ENCODE measurements at places on chromosomes 4 and X. TPM values are rescaled to one million over a fixed set of nuclear protein-coding genes. Genes with fewer than 3 reads are reported as not detected.

DNA sequence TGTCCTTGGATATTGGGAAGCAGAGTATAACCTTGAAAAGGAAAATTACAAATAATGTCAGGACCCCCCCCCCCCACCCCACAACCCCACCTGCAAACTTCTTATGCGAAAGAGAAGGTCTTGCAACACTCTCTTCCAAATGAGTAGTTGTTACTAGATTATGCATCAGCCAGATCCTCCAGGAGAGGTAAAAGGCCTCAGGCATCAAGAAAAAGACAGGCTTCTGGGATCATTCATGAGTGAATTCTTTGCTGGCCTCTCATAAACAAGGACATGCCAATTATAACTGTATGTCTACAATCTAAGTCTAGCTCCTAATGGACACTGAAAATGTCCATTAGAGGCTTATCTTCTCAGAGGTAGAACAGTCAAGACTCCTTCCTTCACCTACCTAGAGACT, 1443.3 kb downstream of the RAPGEF2 start:
- no peak for DNase-seq

DNA sequence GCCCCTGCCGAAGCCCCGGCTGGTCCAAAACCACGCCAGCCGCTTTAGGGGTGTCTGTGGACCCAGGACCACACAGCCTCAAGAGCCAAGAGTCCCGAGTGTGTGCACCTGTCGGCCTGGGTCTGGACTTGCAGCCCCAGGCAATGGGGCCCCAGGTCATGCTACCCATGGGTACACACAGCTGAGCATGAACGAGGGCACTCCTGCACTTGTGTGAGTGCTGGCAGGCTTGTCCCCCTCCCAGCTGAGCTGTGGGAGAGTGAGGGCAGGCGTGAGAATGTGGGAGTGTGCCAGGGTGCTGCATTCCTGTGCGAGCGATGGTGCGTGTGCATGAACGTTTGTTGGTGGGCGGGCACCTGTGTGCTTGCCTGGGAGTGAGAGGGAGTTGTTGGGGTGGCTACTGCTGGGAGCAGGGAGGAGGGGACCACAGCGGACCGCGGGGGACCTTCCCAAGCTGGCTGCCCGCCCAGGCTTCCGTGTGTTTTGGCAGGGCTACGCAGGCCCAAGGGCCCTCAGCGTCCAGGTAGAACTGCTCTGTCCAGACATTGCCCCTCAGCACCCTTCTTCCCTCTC, 30.8 kb downstream of the BLOC1S4 start:
- peak; percentile 68 for DNase-seq

GRCh38 chr4:179919587-179919986, 2323.6 kb upstream of the TENM3 start:
- DNase-seq: no peak

GRCh38 chrX:39779952-39780783, 317.6 kb downstream of the BCOR start:
- no peak for DNase-seq

GRCh38 chr4:72243641-72244040, 211.8 kb downstream of the NPFFR2 start:
- no peak for DNase-seq

DNA sequence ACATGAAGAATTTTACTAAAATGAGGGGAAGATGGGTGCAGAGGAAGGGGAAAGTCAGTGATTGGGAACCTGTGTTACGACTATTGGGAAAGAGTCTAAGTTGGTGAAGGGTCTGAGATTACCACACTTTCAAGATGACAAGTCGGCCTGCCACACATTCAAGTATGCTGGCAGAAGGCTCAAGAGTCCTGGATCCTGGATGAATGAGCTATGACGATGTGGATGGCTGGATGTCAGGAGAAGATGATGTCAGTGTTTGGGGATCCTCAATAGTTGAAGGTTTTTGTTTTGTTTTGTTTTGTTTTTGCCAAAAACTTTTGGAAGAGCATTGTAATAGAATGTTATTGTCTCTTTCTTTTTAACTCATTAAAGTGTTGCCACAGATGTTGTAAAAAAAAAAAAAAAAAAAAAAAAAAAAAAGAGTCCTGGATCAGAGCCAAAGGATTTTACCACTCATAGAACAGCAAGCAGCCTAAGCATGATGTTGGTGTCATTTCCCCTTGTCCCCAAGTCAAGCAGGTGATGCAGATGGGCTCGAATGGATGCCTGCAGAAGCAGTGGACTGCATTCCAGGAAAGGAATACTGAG, 120.6 kb downstream of the REELD1 start:
- no peak for DNase-seq

GRCh38 chrX:103183912-103184311, 31.0 kb upstream of the BEX4 start:
- no peak for DNase-seq

- DNase-seq: no peak
These were observed 29.7 kb downstream of the BCOR start for GRCh38 chrX:40068048-40068447.

DNA sequence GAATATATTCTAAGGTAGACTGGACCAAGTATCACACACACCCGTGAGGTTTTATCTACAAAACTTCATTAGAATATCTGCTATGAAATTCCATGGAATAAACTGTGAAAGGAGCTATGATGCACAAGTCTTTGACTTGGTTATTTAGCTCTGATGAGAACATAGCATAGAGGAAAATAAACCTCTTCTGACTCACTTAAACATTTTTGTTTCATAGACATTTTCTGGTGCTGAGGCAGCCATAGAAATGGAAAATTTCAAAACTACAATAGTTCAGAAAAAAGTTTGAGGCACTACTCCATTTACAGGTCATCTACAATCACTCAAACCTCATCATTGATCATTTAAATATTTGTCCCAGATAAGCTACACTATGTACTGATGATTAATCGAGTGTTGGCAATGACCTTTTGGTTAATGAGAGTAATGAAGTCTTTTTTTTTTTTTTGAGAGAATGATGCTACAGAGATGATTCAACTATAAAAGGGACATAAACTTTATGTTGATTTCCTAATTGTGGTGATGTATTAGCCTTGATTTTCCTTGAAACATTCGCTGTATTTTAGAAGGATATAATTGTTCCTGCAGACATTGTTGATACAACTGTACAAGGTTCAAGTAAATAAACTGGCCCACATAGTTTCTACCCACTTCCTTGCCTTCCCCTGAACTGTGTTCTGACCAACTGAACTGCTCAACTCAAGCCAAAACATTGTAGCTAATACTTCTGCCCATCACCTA, 77.5 kb downstream of the AREG start:
- DNase-seq: no peak

GRCh38 chr4:89338206-89338605, 30.6 kb upstream of the GPRIN3 start:
- DNase-seq: no peak

- no peak for DNase-seq
These were observed 55.0 kb upstream of the GAB1 start for GRCh38 chr4:143281507-143282190.

DNA sequence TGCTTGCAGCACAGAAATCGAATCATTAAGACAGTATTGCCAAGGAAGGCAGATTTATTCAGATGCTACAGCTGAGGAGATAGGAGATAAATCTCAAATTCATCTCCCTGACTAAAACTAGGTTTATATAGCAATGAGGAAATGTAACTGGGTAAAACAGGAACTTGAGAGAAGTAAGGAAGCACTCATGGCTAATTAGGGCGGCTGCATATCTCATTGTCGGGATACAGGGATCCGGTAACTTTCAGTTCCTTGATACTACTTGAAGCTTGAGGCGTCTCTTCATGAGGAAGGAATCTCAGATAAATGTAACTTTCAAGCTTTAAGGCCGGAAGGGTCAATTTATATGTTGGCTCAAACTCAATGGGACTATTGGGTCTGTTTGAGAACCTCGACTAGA, 129.2 kb upstream of the WDR1 start:
- DNase-seq: no peak

Gene CCDC149
- 3.0 TPM for polyA plus RNA-seq

Gene OPRPN
- polyA plus RNA-seq: not detected

Gene FGD1
- polyA plus RNA-seq: 1.5 TPM

Gene ZFP42
- not detected for polyA plus RNA-seq

All from spleen (tissue), 13 donors.